Stimulated activated CD4-positive, alpha-beta T cell treated with anti-CD3 and anti-CD28 coated beads, Interleukin-4, amount 100 ng/mL, for 48 hours (primary cell): ENCODE measurements at places on chromosomes 13 and 19.

GRCh38 chr13:51000571-51001260 is 91.1 kb downstream of the RNASEH2B start:
- no peak for DNase-seq

DNA sequence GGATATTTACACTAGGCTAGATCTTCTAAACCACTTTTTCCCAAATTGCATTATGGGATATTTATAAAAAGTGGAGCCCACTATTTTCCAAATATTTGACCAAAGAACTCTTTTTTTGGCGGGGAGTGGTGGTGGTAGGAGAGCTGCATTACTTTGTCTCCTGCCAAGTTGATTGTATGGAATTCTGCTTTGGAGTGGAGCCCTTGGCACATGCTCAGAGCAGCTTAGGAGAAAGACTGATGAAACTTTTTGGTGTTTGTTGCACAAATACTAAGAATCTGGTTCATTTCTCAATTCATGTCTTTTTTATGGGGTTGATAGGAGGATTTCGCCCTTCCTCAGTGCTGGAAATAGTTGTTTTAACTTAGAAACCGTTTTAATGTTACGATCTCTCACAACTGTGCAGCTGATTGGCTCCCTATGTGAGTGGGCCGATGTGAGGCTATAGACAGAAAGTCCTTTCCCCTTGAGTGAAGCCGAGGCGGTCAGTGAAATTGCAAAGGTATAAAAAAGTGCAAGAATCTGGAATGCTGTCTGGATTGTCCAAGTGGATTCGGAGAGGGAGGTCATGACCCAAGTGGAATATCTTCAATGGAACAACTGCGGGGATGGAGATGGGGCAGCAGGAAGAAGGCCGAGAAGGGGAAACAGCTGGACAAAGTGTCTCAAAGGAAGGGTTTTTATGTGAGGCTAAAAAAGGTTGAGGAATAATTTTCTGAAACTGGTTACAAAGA is 415.9 kb downstream of the FGF9 start:
- no peak for DNase-seq

GRCh38 chr13:77535448-77535847 is at the start of gene SCEL:
SCEL (plus strand) TSS chr13:77535706; CDS start chr13:77555876, 20,170 bp downstream.
- no peak for DNase-seq

GRCh38 chr19:2044709-2045500 is 6.1 kb downstream of the MKNK2 start:
- no peak for DNase-seq

DNA sequence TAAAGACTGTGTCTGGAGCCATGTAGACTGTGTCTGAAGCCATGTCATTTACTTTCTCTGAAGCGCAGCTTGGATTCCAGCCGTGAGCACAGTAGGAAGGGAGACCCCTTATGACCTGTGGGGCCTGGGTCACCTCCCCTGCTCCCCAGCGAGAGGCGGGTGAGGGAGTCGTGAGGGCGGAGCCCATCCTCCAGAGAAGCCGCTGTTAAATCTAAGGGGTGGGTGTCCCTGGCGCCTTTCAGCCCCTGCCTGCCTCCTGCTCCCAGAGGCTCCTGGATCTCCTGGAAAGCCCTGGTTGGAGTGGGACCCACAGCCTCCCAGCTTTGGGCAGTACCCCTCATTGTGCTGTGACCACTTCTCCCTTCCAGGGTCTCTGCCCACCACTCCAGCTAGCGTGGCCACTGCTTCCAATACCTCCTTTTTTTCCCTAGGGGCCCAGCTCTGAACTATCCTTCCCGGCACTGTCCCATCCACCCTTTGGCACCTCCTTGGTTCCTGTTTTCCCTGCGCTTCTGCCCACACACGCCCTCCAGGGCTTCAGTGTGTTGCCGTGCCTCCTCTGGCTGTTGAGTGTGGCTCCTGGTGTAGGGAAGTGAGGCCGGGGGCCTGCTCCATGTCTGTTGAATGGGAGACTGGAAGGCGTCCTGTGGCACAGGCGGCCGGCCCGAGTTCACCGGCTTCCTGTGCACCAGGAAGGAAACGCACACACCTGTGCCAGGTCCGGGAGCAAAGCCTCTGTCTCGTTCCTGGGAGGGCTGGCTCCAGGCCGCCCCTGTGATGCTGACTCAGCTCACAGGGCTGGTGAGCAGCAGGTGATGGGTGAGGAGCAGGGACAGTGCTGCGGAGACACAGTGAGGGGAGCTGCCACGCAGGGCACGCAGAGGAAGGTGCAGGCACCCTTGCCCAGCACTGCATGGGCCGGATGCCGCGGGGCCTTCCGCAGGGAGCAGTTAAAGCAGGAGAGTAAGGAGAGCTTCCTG is 29.4 kb downstream of the ATP4B start:
- no peak for DNase-seq

- peak; percentile 77 for DNase-seq
Measured at GRCh38 chr19:38361633-38362075, 12.7 kb upstream of the PSMD8 start.

- DNase-seq = no peak
Measured at GRCh38 chr19:41999071-41999877, 5.2 kb upstream of the ATP1A3 start.

GRCh38 chr13:113768018-113768905 is 9.2 kb downstream of the TMEM255B start:
- no peak for DNase-seq

- no peak for DNase-seq
Measured at GRCh38 chr13:40187841-40188591, 478.4 kb downstream of the FOXO1 start.
